ENCODE measurements at places on chromosomes 4 and X.

DNA sequence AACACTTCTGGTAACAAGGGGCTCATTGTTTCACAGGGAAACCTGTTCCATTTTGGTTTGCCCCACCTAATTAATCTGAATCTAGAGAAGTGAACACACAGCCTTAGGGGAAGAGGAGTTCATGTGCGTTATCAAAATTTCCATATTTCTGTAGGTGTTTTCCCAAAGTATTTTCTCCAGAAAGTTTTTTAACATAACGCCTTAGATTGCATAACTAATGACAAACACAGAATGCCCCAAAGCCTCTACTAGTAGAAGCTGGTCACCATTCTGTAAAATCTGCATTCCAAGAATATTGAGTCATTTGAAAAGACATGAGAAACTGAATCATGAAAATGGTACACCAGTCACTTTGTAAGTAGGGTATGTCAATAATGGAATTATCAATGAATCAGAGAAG is 41.1 kb downstream of the IL13RA2 start:
- DNase-seq, result peak; percentile 55

- no peak for DNase-seq
Observed at GRCh38 chr4:1234811-1235292, 14.1 kb downstream of the CTBP1 start.

DNA sequence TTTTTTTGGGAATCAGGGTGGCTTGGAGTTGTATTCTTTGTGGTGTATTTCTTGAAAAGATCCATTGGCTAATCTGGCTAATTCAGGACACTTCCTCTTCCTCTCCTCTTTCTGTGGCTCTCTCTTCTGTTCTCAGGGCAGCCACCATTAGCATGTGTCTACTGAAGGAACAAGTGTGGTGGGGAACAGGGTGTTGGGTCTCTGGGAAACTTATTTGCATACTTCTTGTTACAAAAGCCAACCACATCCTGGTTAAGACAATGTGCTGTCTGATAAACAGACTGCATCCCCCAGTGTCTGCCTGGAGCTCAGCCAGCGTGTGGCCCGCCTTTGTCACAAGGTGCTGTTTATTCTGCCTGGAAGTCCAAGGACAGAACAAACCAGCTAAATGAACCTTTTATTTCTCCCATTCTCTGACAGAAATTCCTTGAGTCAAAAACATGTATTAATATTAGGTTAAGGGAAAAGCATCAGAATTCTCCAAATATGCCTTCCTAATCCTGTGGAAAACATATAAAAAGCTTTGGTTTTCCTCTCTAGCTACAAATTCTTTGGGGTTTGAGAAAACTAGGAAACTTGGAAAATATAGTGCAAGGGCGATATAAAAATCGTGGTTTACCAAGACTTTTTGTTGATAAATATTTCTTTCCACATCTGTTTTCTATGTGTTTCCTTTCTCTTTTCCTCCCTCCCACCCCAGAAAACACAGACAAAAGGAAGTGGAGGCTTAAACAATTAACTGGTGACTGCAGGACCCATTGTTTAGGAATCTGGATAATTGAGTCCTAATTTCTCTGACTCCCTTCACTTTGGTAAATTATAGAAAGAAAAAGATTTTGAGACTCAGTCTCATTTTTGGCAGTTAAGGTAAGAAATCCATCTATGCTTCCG is 203.6 kb downstream of the SPRY1 start:
- DNase-seq, result peak; percentile 77

- no peak for DNase-seq
Observed at GRCh38 chr4:17045866-17046265, 147.4 kb upstream of the LDB2 start.

- DNase-seq, result no peak
Observed at GRCh38 chr4:74545448-74545847, 100.5 kb downstream of the AREG start.

GRCh38 chrX:31522760-31523159 is 450.9 kb upstream of the FTHL17 start:
- no peak for DNase-seq

DNA sequence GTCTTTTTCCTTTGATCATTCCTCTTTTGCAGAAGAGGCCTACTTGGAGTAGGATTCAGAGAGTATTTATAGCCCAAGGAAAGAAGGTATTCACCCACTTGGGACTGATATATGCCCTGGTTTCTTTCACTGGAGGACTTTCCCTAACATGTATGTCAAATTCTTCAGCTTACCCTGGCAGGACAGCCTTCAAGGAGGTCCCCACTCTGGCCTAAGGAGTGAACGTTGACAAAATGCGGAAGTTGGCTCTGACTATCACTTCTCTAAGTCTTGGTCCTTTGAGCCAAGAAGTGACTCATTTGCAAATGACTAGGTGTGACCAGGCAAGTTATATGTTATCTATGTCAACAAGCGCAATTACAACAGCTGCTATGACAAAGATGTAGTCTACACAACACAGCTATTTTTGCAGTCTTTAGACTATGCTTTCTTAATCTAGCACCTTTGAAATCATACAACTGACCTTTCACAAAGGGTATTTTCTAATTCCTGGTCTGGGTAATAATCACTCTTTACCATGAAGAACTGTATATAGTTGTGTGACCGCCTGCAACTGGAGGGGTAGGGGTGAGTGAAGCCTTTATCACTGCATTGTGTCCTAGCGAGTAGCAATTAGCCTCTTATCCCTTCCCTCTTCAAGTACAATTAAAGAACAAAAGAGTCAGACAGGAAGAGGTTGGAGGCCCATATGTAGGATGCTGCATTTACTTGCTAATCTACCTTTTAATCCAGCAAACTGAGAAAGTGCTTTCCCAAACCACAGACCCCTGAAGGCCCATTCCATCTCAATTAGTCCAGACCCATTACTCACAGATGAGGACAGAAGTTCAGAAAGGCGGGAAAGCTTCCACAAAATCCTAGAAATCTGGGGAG is 50.1 kb downstream of the RASGEF1B start:
- peak; percentile 16 for DNase-seq

DNA sequence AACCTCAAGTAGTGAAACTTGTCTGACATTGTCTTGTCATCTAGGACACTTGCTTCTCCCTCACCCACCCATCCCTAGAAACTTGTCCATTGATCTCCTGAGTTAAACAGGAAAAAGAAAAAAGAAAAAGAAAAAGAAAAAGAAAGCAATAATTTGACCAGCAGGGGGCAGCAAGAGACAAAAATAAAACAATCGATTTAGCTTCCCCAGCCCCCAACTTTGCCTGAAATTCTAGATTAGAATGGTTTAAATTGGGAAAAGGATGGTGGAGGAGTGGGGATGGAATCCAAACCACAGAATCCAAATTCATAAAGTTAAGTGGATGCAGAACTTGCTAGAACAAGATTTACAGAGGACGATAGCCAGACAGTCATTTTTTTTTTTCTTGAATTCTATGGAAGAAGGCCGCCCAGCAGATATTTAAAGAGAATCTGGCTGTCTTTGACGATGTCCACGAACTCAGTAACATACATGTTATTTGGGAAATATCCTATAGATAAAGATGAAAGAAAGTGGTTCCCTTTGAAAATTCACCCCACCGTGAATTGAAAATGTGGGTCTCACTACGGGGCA is 282.9 kb downstream of the USP46 start:
- DNase-seq, result peak; percentile 63

DNA sequence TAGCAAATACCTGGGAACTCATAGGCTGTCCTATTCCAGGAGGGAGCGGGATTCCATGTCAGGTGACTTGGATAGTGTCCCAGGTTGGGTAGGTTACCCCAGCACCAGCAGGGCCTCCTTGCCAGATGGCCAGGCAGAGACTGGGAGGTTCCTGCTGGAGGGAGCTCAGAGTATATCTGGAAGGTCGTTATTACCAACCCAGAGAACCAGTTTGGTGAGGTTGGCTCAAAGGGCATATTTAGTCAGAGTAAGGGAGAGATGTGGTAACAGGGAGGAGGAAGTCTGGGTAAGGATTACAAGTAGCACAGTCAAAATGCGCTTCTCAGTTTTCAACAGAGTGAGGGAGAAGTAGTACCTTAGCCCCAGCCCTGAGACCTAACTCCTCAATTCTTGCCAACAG is 53.3 kb upstream of the LNX1 start:
- no peak for DNase-seq

DNA sequence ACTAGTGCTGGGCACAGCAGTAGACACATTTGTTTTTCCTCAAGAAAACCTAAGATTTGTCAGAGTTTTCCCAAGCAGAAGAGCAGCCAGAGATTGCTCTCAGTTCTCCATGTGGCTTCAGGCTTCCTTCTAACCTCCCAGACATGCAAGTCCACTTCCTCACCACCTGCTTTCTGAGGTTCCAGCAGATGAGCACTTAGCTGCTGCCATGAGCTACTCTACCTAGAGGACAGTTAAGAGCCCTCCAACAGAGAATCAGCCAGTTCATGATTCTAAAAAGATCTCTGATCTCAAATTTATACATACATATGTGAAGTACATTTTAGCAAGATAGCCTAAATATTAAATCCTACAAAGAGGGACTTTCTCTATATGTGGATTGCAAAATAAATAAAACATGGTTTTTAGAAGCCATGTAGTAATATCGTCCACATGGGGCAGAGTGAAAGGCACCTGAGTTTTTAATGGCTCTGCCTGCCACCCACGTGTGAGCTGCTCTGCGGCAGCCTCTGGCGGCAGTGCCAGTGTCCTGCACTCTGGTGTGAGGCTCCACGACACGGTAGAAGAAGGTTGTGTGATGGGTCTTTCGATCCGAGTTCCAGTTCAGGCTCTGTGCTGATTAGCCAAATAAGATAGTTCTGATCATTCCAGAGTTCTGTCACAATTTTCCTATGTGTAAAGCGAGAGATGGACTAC is 10.3 kb downstream of the CYP4V2 start:
- DNase-seq, result peak; percentile 51

GRCh38 chrX:43940816-43941474 is 32.2 kb downstream of the NDP start:
- DNase-seq, result peak; percentile 52

DNA sequence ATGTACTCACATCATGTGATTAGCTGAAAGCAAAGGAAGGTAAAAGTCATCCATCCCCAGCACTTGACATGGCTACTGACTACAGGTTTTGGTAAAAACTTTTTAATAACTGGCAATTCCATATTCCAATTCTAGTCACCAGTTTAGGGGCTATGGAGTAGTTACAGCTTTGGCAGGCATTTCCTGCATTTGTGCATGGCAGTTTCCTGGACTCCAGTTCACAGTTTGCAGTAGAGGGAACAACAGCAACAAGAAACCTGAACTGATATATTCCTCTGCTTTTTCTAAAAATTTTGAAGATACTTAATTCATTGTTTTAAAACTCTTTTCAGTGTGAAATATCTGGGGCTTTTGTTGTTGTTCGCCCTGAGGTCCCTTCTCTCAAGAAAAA is 184.3 kb downstream of the PPP3CA start:
- DNase-seq, result no peak

DNA sequence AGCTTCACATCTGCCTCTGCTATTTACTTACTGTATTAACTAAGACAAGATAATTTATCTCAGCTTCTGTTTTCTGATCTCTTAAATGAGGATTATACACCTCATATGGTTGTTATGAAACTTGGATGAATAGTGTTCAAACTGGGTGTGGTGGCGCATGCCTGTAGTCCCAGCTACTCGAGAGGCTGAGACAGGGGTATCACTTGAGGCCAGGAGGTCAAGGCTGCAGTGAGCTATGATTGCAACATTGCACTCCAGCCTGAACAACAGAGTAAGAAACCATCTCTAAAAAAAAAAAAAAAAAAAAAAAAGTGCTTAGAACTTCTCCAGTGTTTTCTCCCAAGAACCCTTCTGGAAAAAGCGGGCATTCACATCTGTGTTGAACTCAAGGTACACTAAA is 19.8 kb upstream of the KLF3 start:
- DNase-seq, result no peak

DNA sequence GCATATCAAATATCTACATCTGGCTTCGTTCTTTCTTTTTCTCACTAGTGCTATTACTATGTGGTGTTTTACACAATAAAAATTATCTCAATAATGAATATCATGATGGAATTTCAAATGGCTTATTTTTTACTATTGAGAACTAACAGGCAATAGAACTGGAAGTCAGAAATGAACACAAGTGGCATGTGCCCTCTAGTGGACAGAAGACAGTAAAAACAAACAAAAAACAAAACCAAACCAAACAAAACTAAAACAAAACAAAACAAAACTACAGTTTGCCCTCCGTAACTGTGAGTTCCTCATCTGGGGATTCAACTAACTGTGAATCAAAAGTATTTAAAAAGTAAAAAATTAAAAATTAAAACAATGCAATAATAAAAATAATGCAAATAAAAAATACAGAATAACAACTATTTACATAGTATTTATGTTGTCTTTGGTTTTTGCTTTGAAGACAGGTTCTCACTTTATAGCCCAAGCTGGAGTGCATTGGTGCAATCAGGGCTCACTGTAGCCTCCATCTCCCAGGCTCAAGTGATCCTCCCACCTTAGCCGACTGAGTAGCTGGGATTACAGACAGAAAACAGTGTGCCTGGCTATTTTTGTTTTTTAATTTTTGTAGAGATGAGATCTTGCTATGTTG is 195.6 kb upstream of the TACR3 start:
- DNase-seq, result no peak

DNA sequence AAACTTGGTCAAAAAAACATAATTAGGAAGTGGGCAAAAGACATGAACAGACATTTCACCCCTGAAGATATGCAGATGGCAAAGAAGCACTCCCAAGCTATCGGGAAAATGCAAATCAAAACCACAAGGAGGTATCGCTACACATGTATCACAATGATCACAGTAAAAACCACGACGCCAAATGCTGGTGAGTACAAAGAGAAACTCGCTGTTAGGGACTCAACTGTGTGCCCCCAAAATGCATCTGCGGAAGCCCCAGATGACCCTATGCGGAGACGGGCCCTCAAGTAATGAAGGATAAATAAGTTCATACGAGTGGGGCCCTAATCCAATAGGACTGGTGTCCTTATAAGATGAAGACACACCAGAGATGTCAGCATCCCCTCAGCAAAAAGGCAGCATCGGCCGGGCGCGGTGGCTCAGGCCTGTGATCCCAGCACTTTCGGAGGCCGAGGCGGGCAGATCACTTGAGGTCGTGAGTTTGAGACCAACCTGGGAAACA is 10.2 kb downstream of the GAK start:
- no peak for DNase-seq

DNA sequence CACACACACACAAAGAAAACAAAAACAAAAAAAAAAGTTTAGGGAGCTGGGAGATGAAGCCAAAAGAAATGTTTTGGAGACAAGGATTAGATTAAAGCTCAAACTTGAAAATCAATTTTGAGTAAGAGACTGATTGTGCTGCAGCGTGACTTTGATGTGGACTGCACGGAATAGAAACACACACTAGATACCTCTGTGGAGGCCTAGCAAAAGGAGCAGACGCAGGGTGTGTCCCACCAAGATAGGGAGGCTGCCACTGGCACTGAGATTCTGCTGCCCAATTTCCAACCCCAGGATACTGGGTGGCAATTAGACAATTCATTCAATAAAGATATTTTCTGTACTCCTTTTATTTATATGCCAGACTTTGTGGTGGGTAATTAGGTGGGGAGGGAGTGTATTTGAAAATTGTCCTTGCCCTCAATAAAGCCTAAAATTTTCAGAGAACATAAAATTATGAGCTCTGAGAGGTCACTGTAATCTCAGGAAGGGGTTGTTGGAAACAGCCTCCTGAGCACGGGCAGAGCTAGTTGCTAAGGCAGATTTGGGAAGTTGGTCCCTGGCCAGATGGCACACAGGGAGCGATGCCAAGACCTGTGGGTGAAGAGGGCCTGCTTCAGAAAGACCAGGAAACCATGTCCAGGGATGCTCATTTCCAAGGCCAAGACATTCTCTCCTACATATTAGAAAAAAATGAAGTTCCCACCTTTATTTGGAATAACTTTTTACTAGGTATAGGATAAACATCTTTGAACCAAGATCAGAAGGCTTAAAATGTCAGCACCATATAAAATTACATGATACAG is 1.9 kb upstream of the PPP3CA start:
- peak; percentile 51 for DNase-seq

Data from HT1080 (cell line).